ENCODE measurements at places on chromosomes 4 and X.
A peak's percentile ranks its signal among the peaks of the same experiment; 100 is the strongest.

GRCh38 chrX:19805046-19805690 lies 82.2 kb downstream of the SH3KBP1 start:
- DNase-seq: no peak

DNA sequence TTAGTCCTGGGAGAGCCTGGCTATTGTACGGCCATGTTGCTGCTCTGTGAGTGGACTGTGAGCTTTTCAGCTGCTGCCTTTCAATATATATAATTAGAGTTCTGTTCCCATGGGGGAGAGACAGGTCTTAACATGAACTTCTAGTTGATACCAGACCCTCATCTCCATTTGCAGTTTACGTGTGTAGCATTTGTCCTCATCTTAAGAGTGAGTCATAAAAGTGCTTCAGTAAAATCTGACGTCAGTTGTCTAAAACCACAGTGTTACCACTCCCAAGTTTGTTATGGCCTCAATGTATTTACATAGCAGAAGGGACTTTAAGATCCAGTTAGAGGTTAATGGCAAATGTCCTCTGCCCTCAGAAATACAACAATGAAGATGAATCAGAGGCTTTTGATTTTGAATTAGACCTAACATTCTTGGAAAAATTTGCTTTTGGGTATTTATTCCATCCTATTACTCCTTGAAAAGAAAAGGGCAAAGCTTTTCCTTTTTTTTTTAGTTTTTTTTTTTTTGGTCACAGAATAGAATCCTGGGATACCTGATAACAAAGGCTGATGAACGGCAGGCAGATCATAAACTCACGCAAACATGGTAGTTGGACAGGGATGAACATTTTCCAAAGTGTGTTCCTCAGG lies 38.6 kb downstream of the PHOX2B start:
- DNase-seq: no peak

DNA sequence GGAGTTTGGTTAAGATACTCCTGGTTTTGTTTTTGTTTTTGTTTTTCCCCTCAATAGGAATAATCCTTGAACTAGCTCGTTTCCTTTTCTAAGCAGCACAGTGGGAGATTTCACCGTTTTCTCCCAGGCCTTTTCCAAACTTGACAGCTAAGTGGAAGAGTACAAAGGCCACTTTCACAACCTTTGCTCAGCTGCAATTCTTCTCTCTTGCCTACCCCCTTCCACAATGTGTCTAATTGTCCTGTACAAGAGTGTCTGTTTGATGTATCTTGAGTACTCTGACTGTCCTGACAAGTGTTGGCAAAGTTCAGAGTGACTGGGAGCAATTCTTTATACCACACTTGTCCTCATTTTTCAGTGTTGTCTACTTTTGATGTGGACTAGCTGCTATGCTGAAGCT lies 674.3 kb upstream of the AMOT start:
- no peak for DNase-seq

- DNase-seq: no peak
Measured at GRCh38 chr4:5256421-5256820, 205.1 kb downstream of the STK32B start.

- DNase-seq: peak; percentile 68
Measured at GRCh38 chrX:45714866-45715265, 514.2 kb upstream of the DIPK2B start.

DNA sequence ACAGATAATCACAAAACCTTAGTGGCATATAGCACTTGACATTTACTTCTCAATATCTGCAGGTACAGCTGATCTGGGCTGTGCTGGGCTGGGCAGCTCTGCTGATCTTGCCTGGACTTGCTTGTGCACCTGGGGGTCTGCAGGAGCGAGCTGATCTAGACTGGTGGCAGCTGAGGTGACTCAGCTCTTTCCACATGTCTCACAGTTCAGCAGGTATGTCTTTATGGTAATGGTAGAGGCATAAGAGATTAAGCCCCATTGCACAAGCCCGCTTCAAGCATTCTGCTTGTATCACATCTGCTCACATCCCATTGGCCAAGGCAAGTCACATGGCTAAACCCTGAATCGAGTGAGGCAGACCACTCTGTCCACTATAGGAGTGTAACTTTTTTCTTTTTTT lies 506.7 kb downstream of the BCOR start:
- DNase-seq: no peak

GRCh38 chrX:129721870-129722269 lies 16.9 kb upstream of the XPNPEP2 start:
- no peak for DNase-seq

- no peak for DNase-seq
Measured at GRCh38 chrX:26442340-26442739, 226.4 kb downstream of the MAGEB5 start.

GRCh38 chr4:119211867-119212233 lies 663 bp upstream of the USP53 start:
- peak; percentile 19 for DNase-seq

DNA sequence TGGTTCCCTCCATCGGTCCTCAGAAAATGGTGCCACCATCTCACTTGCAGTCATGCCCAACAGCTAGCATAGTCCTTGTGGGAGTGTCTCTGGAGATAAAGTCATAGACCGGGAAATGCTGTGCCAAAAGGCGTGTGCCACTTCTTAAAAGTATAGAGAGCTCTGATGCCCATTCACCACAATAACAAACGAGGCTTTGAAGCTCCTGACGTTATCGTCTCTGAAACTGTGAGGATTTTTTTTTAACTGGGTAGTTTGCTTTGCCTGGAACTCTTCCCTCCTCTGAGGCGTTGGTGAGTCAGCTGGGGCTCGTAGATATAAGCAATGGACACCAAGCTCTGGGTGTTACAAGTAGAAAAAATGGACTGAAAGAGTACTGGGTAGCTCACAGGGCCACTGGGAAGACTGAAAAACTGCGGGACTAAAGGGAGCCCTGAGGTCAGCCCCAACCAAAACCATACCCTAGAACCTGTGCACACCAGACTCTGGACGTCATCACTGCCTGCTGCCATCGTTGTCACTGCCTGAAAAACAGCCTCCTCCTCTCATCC lies 89.4 kb upstream of the TRIM2 start:
- peak; percentile 15 for DNase-seq

DNA sequence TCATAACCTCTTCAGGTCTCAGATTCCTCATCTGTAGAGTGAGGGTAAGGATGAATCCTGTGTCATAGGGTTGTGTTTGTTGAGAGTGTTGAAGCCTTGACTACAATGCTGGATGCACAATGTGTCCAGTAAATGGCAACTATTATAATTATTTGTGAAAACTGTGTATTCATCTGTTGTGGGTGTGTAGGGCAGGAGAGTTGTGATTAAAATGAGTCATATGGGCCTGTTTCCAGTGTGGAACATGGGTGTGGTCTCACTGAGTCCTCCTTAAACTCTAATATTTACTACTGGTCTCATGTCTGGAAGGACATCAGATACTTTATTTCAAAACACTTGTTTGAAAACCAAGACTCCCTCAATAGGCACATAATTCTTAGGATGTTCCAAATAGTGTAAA lies 208.5 kb upstream of the CASK start:
- DNase-seq: no peak

GRCh38 chr4:177351622-177352244 lies 42.1 kb downstream of the NEIL3 start:
- no peak for DNase-seq

DNA sequence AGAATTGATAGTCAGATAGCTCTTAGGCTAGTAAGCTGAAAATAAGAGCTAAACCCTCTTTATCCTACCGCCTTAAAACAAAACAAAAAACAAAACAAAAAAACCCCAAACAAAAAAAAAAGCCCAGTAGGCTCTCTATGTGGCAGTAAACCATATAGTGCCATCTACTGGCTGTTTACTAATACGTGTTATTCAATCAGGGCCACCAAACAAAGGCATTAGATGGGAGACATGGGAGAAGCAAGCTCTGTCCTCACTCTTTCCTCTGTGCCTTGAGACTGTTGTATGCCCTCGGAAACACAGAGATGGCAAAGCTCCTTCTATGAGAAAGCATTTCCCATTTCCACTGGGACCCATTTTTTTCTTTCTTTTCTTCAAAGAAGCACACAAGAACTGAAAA lies 148.8 kb upstream of the MID1 start:
- DNase-seq: peak; percentile 16

- no peak for DNase-seq
Measured at GRCh38 chrX:45063319-45064095, 137.2 kb downstream of the DIPK2B start.

DNA sequence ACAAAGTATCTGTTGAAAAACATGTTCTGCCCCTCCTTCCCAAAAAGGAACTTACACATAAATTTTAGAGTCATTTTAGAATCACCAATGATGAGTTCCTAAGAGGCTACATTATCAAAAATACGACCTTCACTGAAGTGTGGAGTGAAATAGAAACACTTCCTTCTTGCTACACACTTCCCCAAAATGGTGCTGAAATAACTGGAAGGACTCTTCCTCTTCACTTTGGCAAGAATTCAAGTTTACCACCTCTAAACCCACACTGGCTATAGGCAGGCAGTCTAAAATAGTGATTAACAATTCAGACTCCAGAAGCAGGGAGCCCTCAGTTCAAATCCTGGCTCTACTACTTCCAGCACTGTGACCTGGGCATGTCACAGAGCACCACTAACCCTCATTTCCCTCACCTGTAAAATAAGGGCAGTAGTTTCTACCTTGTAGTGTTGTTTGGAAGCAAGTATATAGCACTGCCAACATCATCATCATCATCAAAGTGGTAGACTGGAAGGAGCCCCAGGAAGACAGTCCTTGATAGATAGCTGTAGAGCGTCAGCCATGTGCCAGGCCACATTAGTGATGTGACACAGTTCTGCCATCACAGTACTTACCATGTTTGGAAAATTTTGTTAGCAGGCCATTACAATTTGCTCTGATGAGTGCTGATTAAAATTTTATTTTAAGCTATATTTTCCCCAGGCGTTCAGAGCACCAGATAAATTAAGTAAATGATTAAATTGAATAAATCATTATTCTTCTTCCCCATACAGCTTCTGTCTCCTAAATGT lies 103.3 kb downstream of the PARM1 start:
- DNase-seq: no peak

DNA sequence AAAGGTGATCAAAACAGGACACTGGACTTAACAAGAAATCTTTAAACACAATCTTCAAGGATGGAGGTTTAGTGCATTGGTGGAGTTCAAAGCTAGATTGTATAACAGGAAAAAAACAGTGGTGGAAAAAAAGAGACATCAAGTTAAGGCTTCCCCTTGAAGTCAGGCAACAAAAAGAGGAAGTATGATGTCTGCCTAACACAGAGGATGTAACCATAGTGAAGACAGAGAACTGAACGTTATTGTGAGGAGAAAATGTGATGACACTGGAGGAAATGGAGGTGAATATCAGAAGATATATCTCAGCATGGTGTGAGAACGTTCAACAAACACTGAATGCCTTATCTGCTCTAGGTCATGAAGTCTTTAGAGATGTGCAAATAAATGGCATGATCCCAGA lies 192.4 kb upstream of the AR start:
- no peak for DNase-seq

DNA sequence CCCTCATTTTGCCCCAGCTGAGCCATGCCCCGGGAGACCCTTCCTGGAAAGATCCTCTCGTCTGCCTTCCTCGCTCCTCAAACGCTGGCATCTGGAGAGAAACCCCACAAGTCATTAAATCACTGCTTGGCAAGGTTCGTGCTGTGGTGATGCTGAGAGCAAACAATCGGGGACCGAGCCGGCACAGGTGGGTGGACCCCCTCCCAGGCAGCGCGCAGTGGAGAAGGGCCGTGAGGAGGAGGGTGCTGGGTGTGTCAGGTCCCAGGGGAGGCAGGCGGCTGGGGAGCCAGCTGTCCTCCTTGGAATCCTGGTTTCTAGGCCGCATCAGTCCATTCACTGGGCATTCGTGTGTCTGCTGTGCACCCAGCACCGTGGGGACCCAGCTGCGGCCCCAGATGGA lies 64.9 kb upstream of the PSAPL1 start:
- no peak for DNase-seq

DNA sequence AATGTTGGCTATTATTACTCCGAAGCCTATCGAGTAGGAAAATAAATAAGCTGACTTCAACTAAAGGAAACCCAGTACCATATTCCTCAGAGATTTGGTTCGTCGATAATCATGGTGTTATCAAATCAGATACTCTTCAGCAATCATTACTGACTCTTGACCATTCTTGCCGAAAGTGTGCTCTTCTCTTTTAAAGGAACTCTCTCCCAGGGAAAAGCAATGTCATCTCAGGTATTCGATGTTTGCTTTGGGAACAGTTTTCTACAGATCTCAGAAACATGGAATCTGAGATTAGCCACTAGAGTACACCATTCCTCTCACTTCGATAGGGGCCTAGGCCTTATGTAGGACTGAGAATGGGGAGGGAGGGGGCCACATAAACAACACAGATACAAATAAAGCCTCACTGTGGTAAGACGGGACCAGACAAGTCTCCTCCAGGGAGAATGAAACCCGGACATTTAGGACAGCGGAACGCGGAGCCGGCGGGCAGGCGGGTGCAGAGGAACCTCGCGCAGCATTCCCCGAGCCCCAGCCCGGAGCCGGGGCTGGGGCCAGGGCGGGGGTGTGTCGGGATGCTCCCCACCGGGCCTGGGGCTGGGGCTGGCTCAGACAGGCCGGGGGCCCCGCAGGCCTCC lies 581 bp downstream of the DNAJB14 start:
- DNase-seq: no peak

DNA sequence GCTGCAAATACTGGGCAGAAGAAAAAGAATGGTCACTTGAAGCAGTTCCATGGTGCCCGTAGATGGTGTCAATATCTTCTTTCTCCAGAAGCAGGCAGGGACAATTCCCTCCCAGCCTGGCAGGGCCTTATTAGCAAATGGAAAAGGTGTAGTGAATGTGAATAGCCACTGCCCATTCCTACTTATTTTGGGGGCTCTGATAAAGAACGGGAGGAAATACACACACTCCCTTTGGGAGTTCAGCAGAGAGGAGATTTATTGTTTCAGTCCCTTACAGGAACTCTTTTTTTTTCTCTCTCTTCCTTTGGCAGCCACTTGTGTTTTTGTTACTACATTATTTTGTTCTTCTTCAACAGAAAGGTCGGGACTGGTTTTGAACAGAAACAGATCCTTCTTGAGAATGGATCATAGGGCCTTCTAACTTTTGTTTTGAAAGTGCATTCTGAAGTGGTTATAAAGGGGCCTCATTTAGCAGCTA lies at the start of gene EMCN:
EMCN (minus strand) TSS at position 159 of the 478 bp plus-strand sequence; CDS start at position 51, 108 bp downstream.
- DNase-seq: no peak

- peak; percentile 71 for DNase-seq
Measured at GRCh38 chr4:22179124-22179874, 230.7 kb upstream of the KCNIP4 start.
